ENCODE measurements at places on chromosomes 6 and 20. TPM values are rescaled to one million over a fixed set of nuclear protein-coding genes. Genes with fewer than 3 reads are reported as not detected.

DNA sequence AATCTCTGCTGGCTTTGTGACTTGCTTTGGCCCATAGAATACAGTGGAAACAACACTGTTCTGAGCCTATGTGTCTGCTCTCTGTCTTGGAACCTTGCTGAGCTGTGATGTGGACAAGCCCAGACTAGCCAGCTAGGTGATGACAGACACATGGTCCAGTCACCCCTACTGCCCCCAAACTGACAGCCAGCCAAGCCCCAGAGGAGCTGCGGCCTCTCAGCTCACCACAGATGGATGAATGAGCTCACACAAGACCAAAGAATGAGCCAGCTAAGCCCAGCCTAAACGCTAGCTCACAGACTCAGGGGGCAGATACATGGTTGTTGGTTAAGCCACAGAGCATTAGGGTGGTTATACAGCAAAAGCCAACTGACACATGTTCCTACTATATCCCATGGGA lies 4.1 kb downstream of the AARS2 start:
- DNase-seq, result no peak

The LIME1 gene
- total RNA-seq, result 19.6 TPM

DNA sequence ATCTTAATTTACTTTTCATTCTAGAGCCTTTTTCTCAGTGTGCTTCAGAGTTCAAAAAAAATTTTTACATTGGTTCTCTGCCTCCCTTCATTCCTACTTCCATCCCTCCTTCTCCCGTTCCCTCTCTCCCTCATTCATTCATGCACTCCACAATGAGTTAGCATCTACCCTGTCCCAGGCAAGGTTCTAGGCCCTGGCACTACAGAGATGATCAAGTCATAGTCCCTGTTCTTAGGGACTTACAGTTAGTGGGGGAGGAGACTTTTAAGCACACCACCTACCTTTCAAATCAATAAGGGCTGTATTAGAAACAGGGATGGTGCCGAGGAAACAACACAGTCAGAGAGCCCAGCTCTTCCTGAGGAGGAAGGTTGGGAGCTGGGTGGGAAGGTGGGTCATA lies 40.3 kb downstream of the MAP3K5 start:
- DNase-seq, result no peak

GRCh38 chr6:119566546-119567260 lies 217.1 kb upstream of the MAN1A1 start:
- DNase-seq, result no peak

GRCh38 chr6:135159531-135159930 lies 21.6 kb upstream of the MYB start:
- no peak for DNase-seq

All from CD8-positive, alpha-beta memory T cell (primary cell).